ENCODE measurements at places on chromosomes 13 and 19.

DNA sequence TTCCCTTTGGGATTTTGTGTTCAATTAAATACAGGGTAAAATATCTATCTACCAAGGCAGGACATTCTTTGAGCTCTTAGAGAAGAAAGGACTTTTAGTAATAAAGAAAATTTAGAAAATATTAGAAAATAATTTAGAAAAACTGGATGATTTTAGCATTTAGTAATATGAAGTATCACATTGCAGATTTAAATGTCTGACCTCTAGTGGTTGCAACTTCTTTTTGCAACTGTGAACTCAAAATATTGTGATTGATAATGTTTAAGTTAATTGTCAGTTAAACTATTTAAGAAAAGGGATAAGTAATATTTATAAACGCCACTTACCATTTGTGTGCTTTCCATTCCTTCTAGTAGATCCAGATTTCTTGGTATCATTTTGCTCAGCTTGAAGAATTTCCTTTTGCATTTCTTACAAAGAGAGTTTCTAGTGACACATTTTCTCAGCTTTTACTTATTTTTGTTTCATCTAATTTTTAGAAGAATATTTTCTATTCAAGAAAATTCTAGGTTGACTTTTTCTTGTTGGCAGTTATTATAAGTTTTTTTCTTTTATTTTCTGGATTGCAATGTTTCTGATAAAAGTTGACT is 10.3 kb upstream of the POSTN start:
- DNase-seq: peak; percentile 58

- peak; percentile 89 for DNase-seq
Measured at GRCh38 chr19:17847538-17848366, at the start of gene JAK3. Gene JAK3 (minus strand): TSS chr19:17847982. CDS start chr19:17844417, 3,565 bp downstream.

- no peak for DNase-seq
Measured at GRCh38 chr13:40475617-40476016, 190.8 kb downstream of the FOXO1 start.

- DNase-seq: no peak
Measured at GRCh38 chr13:80040981-80041317, 300.0 kb downstream of the SPRY2 start.

DNA sequence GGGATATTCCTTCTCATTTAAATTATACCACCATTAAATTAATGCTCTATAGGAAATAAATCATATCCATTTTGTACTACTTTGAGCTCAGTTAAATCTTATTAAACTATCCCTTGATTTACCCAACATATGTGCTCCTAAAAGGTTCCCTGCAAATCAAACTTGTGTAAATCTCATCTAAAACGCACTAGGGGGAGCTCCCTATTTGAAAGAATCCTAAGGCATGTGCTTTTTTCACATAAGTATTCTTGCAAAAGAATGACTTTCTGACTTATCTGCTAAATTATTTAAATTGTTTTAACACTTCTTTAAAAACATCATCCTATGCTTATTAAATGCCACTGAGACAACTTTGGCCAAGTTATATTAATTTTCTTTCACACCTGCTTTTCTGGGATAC is 7.9 kb downstream of the INTS6 start:
- peak; percentile 67 for DNase-seq

DNA sequence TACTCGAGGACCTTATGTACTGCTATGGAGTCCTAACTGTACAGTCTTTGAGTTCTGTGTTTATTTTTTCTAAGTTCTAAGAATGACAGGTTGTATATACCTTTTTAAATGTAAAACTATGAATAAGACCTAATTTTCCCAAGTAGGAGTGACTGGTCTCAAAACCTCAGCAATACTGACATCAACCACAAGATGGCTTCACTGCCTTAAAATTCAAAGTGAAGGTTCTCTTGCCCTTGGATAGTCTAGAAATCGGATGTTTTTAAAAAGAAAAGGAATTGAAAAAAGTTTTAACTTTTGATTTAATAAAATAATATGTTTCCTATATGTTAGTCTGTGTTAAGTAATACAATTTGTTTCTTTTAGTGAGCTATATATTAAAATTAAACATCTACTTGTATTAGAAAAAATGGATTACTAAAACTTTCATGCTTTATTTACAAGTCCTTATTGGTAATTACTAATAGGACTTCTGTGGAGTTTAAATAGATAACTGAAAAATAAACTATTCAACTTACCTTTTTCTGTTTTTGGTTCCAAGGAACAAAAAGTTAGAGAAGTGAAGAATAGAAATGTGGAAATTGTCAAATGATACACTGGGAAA is 52.0 kb downstream of the TDRD3 start:
- peak; percentile 81 for DNase-seq

- DNase-seq: no peak
Measured at GRCh38 chr13:113883921-113884804, 20.3 kb upstream of the GAS6 start.

GRCh38 chr19:33406521-33407139 is 33.1 kb downstream of the CEBPG start:
- DNase-seq: peak; percentile 74

DNA sequence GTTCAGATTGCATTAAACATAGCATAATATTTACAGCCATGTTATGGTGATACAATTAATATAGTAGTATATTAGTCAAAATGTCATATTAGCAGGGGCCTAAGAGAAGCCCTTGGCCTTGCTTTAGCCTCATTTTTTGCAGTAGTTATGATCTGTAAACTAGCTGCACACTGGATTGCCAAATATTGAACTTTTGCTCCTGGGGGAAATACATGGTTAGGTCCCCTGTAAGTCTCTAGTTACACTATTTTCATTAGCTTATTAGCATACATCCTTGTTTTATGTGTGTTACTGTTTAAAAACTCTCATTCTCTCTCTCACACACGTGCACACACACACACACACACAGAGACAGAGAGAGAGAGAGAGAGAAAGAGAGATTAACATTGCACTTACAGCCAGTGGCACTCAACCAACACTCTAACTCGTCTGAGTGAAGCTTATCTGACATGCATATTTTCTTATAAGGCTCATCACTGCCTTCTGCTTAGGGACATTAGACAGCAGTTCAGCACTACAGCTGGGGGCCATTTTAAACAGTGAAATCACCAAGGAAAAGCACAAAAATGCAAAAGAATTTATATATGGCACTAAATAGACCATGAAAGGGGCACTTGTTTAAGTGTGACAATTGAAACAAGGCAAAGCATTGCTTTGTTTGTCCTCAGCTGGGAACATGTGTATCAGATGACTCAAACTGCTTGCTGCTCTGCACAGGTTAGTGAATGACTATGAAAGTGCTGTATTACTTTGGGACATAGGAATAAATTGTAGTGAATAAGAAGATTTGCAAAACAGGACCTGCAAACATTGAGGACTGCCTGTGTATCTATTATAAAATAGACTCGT is 278.7 kb downstream of the GPC6 start:
- peak; percentile 29 for DNase-seq

DNA sequence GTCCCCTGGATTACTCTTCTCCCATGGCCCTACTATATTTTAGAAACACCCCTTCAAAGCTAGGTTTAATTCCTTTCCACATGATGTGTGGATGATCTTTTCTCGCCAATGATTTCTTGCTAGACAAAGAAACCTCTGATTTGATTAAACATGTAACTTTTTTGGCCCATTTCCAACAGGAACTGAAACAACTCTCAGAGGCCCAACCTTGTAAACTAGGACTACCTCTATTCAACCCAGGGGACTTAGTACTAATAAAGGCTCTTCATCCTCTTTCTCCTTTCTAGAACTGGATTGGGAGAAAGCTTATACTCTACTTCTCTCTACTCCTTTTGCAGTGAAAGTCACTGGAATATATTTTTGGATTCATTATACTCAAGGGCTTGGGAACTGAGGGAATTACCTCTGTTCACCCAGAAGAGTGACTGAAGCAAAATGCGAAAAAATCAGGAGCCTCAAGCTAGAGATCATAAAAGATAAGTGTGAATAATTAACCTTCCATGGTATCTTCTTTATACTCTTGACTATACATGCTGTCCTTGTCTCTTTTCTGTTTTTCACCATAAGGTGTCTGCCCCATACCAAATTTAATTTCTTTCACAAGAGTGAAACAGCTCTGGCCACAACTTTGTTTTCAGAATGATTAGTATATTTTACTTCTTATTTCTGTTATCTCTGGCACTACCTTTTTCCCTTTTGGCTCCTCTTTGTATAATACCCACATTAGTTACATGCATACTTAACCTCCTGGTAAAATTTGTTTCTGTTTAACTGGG is 977.6 kb downstream of the SLITRK5 start:
- DNase-seq: no peak

DNA sequence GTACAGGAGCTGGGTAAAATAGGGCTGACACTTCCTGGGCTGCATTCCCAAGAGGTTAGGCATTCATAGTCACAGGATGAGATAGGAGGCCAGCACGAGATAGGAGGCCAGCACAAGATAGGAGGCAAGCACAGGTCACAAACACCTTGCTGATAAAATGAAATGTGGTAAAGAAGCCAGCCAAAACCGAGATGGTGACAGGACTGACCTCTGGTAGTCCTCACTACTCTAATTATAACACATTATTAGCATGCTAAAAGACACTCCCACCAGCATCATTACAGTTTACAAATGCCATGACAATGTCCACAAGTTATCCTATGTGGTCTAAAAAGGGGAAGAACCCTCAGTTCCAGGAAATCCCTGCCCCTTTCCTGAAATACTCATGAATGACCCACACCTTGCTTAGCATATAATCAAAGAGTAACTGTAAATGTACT is 20.9 kb upstream of the IGSF23 start:
- DNase-seq: no peak

GRCh38 chr19:32744555-32745325 is 25.2 kb downstream of the TDRD12 start:
- DNase-seq: no peak

DNA sequence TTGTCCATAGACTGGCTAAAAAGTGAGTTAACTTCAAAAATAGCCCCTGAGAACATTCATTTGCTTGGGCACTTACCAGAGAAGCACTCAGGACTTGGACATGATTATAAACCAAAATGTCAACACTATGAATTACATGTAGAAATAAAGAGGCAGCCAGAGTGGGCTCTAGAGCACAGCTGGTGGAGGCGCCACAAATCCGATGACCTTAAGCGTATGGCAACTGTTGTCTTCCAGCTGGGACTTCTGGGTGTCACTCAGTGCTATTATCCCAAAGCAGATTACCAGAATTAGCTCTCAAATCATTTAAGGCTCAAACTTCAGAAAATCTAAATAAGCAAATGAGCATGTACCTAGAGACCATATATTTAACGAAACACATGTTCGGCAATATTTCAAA is 1255.5 kb upstream of the SLC10A2 start:
- DNase-seq: no peak

- DNase-seq: peak; percentile 7
Measured at GRCh38 chr13:98848746-98849145, 96.3 kb upstream of the SLC15A1 start.

GRCh38 chr19:2170987-2171348 is 7.2 kb downstream of the DOT1L start:
- no peak for DNase-seq

GRCh38 chr19:58243351-58243750 is 14.6 kb downstream of the ZNF544 start:
- DNase-seq: no peak

DNA sequence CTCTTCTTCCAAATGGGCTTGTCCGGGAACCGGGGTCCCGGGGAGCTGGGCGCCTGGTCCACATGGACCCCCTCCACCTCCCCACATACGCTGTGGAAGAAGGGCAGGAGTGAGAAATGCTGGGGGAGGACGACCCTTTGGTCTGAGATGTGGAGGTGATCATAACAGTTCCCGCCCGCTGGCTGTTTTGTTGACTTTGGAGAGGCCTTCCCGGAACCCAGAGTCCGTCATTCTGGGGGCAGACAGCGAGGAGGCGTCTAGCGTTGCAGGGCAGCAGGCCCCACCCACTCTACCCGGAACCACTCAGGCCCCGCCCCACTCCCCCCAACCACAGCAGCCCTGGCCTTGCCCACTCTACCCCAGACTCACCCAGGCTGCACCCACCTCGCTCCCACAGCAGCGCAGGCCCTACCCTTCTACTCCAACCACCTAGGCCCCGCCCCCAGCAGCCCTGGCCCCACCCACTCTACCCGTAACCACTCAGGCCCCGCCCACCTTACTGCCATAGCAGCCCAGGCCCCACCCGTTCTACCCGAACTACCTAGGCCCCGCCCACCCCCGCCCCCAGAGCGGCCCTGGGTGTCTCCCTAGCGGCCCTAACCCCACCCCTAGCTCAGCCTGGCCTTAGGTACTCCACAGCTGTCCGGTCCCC is 7.1 kb downstream of the GPR108 start:
- DNase-seq: no peak

GRCh38 chr13:104683789-104684188 is 1617.6 kb upstream of the SLC10A2 start:
- no peak for DNase-seq

GRCh38 chr13:49495783-49496762 is at the start of gene PHF11:
Gene PHF11 (plus strand): TSS chr13:49495953. CDS start chr13:49496002, 49 bp downstream.
- DNase-seq: peak; percentile 86

DNA sequence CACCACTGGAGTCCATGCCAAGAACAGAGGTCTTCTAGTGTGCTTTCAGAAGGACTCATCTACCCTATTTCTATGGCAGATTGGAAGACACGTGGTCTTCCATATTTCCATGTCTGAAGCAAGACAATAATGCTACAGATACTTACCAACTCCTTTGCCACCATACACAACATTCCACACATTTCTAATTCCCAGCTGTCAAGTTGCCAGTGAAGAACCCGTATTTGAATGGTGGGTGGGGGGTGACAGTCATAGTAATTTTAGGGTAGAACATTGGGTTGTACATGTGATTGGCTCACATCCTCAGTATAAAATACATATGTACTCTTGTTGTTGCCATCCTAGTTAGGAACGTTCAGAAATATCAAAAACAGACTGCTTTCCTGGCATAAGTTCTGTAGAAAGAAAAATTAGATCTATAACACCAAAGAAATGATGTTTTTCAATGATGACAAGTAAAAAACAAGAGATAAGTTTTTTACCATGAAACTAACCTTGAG is 69.3 kb downstream of the LHFPL6 start:
- DNase-seq: no peak

- DNase-seq: no peak
Measured at GRCh38 chr19:36686365-36687213, 823 bp upstream of the ZNF567 start.

GRCh38 chr19:20926796-20927195 is 3.7 kb downstream of the ZNF85 start:
- no peak for DNase-seq

- DNase-seq: no peak
Measured at GRCh38 chr19:48537541-48537940, 14.4 kb upstream of the SULT2B1 start.

GRCh38 chr19:14072535-14073260 is at the start of gene MISP3:
Gene MISP3 (plus strand): TSS chr19:14072786. CDS start chr19:14073310, 524 bp downstream.
- peak; percentile 50 for DNase-seq

- DNase-seq: no peak
Measured at GRCh38 chr13:52780092-52780491, 40.5 kb upstream of the CNMD start.

- DNase-seq: peak; percentile 3
Measured at GRCh38 chr19:6947745-6948144, 60.4 kb downstream of the ADGRE1 start.

All from adipocyte (in vitro differentiated cells).